ENCODE measurements at places on chromosomes 3 and 15.

DNA sequence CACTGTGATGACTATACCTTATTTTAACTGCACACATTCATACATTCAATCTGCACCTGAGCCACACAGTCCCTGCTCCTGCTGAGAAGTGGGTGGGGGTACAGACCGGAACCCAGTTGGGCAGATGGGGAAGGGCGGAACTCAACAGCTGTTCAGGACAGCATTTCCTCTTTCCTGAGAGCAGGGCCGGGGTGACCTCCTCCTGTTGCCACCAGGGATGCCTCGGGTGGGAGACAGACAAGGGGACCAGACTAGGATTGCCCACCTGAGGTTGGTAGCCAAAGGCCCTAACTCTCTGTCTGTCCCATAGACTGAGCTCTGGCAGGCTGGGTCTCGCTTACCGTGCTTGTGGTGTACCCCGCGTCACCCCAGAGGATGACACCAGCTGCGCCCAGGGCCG lies 3.9 kb downstream of the HYAL2 start:
- DNase-seq = no peak

DNA sequence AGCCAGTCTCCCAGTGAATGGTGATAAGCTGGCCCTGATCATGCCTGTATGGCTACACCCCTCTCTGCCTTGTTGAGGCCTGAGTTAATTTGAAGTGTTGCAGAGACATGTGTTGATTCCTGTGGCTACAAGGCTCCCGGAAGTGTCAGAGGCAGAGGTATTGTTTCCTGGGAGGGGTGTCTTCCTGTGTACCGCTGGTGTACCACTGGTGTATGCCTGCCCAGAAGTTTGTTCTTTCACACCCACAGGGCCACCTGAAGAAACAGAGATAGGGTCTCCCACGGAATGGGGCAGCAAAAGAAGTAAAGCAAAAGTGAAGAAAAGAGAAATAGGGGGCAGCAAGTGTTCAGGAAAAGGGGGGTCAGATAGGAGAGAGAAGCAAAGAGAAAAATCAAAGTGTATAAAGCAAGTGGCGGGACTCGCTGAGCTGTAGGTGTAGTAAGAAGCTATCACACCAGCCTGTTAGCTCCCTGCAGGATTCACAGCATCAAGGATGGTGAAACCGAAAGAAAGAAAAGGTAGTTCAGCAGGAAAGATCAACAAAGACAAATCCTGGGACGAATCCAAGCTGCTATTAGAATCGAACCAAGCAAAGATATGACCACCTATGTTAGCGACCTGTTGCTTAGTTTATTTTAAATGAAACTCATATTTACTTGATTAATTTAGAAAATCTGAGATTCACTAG lies 36.6 kb upstream of the CD47 start:
- no peak for DNase-seq

GRCh38 chr15:74664028-74664616 lies 31.7 kb downstream of the EDC3 start:
- no peak for DNase-seq

DNA sequence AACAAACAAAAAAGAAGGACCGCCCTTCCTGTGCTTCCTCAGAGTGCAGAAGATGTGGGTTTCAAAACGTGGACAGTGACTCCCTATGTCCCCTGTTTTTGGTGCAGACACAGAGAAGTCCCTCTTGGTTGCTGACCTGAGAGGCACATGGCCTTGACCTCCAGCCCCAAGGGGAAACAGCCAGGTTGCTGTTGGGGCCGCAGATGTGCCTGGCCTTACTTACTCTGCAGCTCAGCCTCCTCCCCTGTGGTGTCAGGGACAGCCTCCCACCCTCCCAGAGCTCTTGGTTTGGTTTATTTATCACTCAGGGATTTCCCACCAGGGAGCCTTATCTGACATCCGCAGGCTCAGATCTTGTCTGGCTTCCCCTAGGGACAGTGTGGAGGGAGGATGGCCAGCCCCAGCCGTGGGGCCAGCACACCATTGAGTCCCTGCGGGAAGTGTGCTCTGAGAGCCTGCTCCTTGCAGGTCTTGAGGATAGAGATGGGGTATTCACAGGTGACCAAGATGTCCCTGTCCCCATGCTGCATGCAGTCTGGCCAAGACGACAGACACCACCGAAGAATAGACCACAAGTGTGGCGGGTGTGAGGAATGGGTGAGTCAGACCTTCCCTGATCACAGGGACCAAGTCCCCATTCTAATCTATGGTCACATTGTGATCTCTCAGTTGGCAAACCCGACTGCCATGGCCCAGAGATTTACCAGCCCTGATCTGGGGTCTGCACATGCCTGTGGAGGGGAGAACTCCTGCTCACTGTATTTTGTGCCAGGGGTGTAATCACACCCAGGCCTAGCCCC lies 134.3 kb upstream of the ABHD17C start:
- DNase-seq = no peak

DNA sequence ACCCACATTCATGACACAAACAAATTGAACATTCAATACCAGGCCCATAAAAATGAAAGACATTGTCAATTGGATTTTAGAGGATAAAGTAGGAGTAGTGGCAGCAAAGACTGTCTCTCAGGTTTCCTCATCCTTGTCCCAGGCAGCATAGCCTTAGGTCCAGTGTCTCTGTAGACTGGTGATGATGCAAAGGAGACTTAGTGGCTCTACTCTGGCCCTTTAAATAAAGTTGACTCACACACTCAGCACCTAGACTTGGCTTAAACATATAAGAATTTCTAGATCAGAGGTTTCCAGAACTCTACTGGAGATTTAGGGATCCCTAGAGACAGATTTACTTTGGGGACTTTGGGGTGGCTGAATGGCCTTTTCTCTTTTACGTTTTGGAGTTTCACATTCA lies 166.6 kb downstream of the NR1D2 start:
- no peak for DNase-seq

DNA sequence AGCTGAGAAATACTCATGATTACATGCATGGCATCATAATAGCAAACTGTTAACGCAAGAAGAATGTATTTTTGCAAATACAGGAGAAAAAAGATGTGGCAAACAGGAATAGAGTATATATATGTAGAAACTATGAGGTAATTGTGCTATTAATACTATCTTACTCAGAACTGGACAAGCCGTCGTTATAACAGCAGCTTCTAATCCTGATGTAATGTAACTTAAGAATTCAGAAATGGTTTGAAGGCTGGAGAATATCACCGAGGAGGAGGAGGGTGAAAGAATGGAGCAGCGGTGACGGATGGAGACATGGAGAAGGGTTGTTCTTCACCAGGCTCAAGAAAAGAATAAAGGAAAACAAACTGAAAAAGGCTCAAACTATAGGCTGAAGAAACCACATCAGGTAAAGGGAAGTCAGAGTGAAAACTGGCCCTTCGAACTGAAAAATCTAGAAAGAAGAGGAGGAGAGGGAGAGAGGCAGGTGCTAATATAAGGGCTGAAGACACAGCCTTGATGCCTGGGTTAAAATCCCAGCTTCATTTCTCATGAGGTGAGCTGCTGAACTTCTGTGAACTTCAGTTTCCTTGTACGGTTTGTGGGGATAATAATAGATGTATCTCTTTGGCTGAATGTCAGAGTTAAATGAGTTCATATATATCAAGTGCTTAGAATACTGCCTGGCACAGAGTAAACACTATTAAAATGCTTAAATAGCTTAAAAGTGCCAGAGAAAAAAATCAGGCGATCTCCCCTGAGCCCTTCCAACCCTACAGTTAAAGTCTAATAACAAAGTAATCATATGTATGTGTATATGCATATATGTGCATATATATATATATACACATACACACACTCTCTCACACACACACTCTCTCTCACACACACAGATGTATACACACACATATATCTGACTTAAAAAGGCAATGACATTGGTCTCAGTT lies 43.9 kb downstream of the GOLIM4 start:
- no peak for DNase-seq

DNA sequence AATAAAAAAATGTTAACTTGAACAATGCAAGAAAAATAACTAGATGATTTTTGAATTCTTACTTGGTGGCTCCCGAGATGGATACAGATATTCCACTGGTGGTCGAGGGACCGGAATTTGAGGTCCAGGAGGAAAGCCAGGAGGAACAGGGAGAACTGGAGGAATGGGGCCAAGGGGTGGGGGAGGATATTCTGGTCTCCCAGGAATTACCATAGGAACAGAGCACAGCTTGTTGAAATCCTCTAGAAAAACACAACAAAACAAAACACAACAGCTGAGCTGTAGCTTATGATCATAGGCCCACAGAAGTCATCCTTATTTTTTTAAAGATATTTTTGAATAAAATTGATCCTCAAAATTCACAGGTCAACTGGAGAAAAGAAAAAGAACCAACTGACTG lies 129.4 kb downstream of the FBN1 start:
- DNase-seq = no peak

DNA sequence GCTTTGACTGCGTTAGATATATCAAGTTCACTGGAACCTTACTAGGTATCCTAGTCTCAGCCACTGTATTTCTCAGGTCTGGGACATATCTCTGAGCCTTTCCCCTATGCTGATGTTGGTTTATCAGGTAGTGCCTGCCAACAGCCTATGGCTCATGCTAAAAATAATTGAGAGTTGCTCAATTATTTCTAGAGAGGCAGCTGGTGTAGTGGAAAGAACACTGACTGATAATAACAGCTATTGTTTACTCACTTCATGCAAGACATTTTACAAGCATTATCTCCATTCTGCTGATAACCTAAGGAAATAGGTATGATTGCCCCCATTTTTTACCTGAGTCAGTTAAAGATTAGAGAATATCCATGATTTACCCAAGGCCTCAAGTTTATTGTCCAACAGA lies 231.4 kb downstream of the LRRN1 start:
- peak; percentile 3 for DNase-seq

- DNase-seq = no peak
These were observed 240.1 kb upstream of the ZNF385D start for GRCh38 chr3:21991061-21991460.

DNA sequence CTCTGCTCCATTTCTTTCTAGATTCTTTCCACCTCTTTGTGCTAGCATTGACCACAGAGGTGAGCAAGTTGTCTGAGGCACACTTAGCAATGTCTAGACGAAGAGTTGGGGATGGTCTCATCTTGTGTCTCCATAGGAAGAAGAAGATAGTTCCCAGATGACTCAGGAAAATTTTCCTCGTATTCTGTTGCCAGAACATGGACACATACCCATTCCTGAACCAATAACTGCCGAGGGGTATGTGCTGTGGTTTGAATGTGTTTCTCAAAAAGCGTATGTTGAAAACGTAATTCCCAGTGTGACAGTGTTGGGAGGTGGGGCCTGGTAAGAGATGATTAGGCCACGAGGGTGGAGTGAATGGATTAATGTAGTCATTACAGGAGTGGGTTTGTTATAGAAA lies 107.5 kb upstream of the GALNT15 start:
- no peak for DNase-seq

GRCh38 chr15:47506329-47507100 lies 210.8 kb upstream of the SEMA6D start:
- DNase-seq = peak; percentile 53

- no peak for DNase-seq
These were observed 250.7 kb downstream of the OPA1 start for GRCh38 chr3:193843474-193844301.

DNA sequence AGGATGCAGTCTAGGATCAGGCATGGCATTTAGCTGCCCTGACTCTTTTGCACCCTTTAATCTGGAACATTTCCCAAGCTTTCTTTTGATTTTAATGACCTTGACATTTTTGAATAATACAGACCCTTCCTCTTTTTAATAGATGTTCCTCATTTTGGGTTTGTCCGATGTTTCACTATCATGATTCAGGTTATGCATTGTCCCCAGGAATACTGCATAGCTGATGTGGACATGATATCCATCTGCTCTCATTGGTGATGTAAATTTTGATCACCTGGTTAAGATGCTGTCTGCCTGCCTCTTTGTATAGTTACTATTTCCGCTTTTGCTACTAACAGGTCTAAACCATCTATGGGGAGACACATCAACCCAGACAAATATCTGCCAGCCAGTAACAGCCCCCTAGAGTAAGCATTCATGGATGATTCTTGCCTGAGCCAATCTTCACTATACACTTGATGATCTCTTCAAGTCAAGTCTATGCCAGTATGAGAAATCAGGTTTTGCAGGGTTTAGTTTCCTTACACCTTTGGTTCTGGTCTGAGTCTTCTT lies 50.6 kb upstream of the ULK4 start:
- DNase-seq = no peak

GRCh38 chr3:176971613-176972174 lies 225.6 kb downstream of the TBL1XR1 start:
- no peak for DNase-seq

Data from NCI-H1105 (cell line).